ENCODE measurements at places on chromosomes 7 and 10.

- no peak for DNase-seq
These were observed 649 bp downstream of the SCD start for GRCh38 chr10:100347568-100348195.

- DNase-seq: no peak
These were observed 29.5 kb upstream of the LRRC17 start for GRCh38 chr7:102883098-102883860.

DNA sequence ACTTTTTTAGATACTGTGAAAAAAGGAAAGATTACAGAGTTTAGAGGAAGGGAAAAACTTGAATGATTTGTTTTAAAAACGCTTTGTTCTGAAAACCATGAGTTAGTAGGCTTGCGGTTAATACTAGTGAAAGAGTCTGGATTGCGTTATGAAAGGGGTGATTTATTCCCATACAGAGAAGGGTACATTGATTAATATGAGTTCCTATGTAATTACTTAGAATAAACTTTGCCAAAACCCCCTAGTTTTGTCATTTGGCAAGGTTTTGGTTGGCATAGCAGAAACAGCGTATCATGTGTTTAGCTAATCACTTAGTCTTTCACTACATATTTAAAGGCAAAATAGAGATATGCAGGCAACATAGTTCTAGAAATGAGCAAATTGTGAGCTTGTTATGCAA lies 91.2 kb upstream of the POT1 start:
- DNase-seq: no peak

DNA sequence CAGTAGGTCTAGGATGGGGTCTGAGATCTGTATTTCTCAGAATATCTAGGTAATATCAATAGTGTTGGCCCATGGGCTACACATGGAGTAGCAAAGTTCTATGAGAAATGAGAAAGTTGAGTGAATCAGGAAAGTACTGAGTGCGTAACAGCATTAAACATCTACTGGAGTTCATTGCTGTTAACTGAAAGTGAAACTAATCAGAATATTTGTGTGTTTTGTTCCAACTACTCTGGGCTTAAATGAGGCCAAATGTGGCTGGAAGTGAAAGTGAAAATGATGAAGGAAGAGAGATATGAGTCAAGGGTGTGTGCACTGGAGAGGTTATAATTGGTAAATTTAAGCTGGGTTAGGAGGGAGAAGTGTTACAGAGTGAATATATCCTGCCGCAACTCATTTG lies 46.5 kb downstream of the TMEM106B start:
- no peak for DNase-seq

DNA sequence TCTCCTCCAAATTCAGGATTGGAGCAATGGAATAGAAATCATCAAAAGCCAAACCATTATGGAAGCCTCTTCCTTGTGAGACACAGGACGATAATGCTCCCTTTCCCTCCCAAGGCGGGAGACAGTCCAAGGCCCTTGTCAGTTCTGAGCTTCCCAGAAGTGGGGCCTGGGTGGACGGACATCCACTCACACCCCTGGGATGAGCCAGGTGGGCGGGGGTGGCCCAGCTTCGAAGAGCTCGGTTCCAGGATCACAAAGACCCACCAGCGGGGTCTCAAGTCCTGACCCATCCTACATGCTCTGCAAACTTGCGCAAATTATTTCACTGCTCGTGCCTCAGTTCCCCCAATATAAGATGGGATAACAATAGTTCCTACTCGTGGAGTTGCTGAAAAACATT lies 10.1 kb upstream of the FOXL3 start:
- no peak for DNase-seq

GRCh38 chr7:148799893-148800555 lies 84.1 kb downstream of the EZH2 start:
- DNase-seq: peak; percentile 8

GRCh38 chr10:29961351-29961750 lies 98.0 kb downstream of the JCAD start:
- no peak for DNase-seq

DNA sequence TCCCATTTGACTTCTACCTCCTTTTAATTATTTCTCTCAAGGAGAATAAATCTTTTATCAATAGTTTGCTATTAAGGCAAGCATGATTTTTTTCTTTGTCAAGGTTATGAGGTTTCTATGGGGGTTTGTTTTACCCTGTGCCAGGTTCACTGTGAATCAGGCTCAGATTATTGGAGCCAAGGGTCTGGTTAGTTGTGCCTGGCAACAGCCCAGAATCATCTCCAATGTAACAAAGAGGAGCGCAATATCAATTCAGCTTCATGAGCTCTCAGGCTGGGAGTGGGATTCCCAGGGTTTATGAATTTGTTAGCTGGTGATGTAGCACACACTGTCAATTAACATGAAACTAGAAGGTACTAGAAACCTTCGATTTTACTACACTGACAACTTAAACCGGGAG lies 73.2 kb downstream of the AASS start:
- no peak for DNase-seq

- DNase-seq: no peak
These were observed 490.1 kb upstream of the GALNT17 start for GRCh38 chr7:70641882-70642281.

- no peak for DNase-seq
These were observed 19.6 kb upstream of the GSTK1 start for GRCh38 chr7:143243614-143244013.

DNA sequence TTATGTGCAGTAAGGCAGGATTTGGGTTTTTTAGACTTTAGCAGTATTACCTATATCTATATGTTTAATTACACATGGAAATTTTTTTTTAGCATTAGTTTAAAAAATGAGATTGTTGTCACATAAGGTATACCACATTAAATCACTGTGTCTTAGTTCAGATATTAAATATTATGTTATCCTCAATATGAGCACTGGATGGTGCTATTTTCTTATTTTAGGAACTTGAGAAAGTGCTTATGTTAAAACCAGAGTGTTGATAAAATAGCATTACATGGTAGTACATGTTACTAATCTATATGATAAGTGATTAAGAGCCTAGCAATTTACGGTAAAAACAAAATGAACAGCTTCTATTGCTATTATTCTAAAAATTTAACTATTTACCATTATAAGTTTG lies 28.8 kb downstream of the MIOS start:
- DNase-seq: peak; percentile 33

DNA sequence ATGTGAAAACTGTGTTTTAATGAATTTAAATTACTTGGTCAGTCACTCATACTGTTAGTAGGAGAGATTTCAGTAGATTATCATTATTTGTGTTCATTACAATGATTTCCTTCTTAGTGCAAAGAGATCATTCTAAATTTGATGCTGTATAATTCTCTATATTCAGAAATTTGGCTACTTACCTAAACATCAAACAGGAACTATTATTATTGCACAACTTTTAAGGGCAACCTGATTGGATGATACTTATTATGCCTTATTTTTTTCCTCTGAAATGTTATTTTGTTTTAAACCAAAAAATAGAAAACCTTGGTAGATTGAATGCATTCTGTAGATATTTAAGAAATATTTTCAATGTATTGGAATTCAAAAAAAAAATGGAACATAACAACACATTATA lies 436.4 kb upstream of the PCDH15 start:
- DNase-seq: no peak

GRCh38 chr10:110326351-110327032 lies 21.8 kb upstream of the SMNDC1 start:
- no peak for DNase-seq

GRCh38 chr7:140006600-140006999 lies 56.2 kb downstream of the PARP12 start:
- DNase-seq: no peak

GRCh38 chr7:157581740-157582139 lies 244.9 kb downstream of the DNAJB6 start:
- DNase-seq: no peak

DNA sequence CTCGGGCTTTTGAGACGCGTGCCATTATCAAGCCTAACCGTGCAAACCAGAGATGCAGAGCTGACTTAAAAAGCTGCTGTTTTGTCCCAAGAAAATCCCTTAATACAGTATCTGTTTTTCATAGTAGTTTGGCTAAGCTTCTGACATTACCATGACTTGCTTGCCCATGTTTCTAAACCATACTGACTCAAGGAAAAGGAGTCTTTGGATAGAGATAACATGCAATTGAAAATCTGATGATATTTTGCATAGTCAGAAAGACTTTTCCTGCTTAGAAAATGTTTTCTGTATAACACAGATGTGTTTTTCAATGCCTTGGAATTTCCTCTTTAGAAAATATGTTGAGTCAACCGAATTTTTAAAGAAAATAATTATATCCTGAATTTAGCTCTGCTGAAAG lies 21.5 kb upstream of the AKR1E2 start:
- no peak for DNase-seq

- DNase-seq: peak; percentile 5
These were observed 105.5 kb upstream of the FAM204A start for GRCh38 chr10:118447478-118448270.

- peak; percentile 86 for DNase-seq
These were observed 23.8 kb downstream of the PFKP start for GRCh38 chr10:3090914-3091787.

DNA sequence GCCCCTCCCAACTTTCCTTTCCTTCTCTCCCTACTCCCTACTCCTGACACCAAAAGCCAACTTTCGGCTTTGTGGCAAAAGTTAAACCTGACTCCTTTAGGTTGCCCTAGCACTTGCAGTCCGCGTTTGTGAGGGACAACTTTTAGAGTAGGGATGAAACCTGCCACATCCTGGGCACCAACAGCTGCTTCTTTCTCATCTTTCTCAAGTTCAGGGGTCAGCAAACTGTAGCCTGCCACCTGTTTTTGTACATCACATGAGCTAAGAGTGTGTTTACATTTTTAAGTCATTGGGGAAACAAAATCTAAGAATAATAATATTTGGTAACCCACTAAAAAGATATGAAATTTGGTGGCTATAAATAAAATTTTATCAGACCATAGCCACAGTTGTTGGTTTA lies 660.6 kb downstream of the KCNMA1 start:
- no peak for DNase-seq

GRCh38 chr10:44776181-44776580 lies 135.0 kb upstream of the TMEM72 start:
- DNase-seq: no peak

DNA sequence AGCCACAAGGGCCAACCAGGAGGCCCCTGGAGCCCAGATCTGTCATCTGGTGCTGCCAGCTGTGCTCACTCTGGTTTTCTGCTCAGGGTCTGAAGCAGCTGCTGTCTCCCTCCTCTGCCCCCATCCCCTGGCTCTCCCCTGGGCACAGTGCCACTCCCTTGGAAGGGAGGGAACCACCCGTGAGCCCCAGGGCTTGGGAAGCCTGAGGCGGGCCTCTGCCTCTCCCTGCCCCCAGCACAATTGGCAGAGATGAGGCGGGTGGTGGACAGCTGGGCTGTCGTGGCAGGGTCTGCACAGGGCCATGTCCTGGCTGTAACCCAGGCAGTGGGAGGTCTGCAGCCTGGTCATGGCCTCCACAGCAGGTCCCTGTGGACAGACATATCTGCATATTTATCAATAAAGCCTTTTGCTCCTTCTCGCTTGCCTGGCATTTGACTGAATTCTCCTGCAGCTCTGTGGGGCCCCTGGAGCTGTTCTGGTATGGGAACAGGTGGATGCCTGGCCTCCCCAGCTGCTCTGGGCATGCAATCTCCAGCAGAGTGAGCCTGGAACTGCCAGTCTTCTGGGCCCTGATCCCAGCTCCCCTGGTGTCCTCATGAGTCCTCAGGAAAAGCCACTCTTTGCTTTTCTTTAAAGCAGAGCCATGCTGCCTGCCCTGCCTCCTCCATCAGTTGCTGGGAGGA lies 1.6 kb upstream of the ANKRD2 start:
- DNase-seq: peak; percentile 95

- no peak for DNase-seq
These were observed 44.8 kb upstream of the DMBT1 start for GRCh38 chr10:122515588-122516231.

- no peak for DNase-seq
These were observed 102.4 kb downstream of the LRRC4 start for GRCh38 chr7:127928852-127929251.

DNA sequence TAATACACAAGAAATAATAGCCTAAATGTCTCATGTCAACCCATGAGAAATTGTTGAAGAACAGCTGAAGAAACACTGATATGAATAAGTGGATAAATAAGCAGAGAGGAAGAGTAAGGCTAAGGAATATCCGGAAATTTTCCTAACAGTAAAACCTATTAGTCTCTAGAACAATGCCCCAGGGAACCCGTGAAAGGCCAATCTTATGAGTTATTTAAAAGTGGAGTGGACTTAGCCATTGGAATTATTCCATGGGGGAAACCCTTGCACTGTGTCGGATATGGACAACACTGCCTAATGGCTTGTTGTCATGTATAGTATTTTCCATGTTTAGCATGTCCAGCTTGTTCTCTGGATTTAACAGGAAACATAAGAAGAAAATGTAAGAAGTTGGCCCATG lies 217.2 kb upstream of the PLXNA4 start:
- DNase-seq: no peak

DNA sequence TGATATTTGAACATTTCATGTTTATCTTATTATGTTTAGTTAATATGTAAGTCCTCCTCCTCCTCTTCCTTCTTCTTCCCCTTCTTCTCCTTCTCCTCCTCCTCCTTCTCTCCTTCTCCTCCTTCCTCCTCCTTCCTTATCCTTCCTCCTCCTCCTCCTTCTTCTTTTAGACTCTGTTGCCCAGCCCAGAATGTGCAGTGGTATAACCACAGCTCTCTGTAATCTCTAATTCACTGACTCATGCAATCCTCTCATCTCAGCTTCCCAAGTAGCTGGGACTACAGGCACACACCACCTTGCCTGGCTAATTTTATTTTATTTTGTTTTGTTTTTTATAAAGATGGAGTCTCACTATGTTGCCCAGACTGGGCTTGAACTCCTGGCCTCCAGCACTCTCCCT lies 83.4 kb upstream of the ODAD2 start:
- no peak for DNase-seq

DNA sequence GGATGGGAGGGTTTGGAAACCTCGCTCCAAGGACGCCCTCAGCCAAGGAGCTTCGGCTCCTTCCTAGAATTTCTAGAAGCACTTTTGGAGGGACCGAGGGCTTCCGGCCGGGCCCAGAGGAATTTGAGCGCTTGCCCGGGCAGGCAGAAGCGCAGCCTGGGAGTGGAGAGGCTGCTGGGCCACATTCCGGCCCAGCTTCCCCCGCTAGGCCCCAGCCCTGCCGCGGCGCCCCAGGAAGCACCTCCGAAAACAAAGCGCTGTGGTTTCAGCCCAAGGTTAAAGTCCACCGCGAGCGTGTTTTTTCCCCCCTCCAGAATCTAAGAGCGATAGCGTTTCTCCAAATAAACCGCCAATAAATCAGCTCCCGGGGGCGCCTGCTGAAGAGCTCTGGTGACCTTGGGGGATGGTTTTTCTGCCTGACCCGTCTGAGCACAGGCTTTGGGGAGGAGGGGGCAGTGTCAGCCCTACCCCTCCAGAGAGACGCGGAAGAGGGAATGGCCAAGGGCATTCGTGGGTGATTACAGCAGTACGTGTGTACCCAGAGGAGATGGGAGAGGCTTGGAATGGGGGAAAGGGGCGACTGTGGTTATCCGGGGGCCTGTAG lies 5.7 kb upstream of the TNRC18 start:
- DNase-seq: peak; percentile 38

- DNase-seq: peak; percentile 20
These were observed 59.8 kb upstream of the ZNRF2 start for GRCh38 chr7:30224511-30225062.

GRCh38 chr10:113057948-113058522 lies 108.0 kb downstream of the TCF7L2 start:
- DNase-seq: no peak

GRCh38 chr7:37986908-37987330 lies 66.5 kb downstream of the EPDR1 start:
- DNase-seq: no peak

GRCh38 chr7:101912716-101913110 lies 95.3 kb downstream of the CUX1 start:
- no peak for DNase-seq
